CD4-positive, alpha-beta T cell treated with Interferon alpha-2 for 1 hour (primary cell): ENCODE measurements at places on chromosomes 13 and 19.

DNA sequence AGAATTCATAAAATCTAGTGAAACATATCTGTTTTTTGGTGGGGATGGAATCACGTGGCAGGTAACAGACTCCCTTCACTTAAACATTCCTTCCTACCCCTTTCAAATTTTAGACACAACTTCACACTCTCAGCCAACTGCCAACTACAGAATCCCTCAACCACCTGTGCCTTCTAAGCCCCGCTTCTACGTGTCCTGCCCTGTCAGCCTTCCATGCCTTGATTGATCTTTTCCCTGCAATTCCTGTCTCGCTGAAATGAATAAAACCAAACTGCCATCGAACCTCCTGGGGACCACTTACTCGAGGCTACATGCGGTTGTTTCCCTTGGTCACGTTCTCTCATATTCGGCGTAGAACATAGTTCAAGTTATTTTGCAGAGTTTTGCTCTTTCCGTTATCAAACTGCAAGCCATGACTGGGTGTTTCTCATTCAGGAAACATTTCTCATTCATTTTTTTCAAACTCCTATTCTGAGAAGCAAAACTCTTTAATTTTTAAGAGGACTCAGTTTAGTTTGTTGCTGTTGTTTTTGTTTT lies 1.1 kb downstream of the ZNF625 start:
- DNase-seq = no peak

- DNase-seq = no peak
Observed at GRCh38 chr19:32404213-32404932, 1.2 kb upstream of the DPY19L3 start.

DNA sequence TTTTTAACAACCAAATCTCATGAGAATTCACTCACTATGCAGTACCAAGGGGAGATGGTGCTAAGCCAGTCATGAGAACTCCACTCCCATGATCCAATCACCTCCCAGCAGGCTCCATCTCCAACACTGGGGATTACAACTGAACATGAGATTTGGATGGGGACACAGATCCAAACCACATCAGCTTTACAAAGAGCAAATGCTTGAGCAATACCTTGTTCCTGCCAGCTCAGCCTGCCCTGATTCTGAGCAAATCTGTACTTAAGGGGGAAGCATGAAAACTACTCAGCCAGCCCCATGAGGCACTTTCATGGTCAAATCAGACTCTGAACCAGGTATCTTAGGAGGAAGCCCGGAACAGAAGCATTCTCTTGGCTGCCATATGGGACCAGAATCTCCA lies 259.9 kb downstream of the TBC1D4 start:
- no peak for DNase-seq

DNA sequence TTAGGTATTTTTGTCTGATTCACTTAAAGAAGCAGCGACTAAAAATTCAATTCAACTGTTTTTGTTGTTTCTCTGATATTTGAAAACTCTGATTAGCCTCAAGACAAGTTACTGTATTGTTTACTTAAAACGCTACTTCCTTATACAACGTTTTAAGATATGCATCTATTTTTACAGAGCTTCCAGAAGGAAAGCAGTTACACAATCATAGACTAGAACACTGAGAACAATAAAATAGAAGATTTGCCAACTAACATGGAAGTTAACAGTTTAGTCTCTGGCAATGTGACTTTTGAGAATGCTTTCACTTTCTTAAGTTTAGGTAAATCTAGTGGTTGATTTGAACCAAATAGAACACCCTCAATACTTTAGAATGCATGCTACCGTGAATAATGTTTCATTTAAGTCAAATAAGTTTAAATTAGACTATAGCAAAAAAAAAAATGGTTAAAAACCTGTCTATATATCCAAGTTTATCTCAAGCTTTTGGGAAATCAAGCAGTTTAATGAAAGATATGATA lies 614.8 kb downstream of the DACH1 start:
- no peak for DNase-seq
